ENCODE measurements at places on chromosomes 6 and 20. TPM values are rescaled to one million over a fixed set of nuclear protein-coding genes. Genes with fewer than 3 reads are reported as not detected.

The OR2W1 gene
- polyA plus RNA-seq = not detected

- no peak for DNase-seq
Observed at GRCh38 chr20:24116611-24117010, 128.0 kb upstream of the GGTLC1 start.

The CCM2L gene
- polyA plus RNA-seq = 5.4 TPM

The NKAIN4 gene
- polyA plus RNA-seq = 29.5 TPM

The NUP43 gene
- 23.8 TPM for polyA plus RNA-seq

The CLVS2 gene
- 0.34 TPM for polyA plus RNA-seq

- DNase-seq = no peak
Observed at GRCh38 chr20:62219992-62220665, at the start of gene HRH3. Gene HRH3 (minus strand): TSS chr20:62220278. CDS start chr20:62219970, 308 bp downstream.

- DNase-seq = no peak
Observed at GRCh38 chr20:59411170-59411569, 110.8 kb downstream of the EDN3 start.

The LPA gene
- polyA plus RNA-seq = not detected

The KIAA1755 gene
- 8.1 TPM for polyA plus RNA-seq

GRCh38 chr6:168270274-168271172 lies 49.1 kb downstream of the DACT2 start:
- DNase-seq = no peak

GRCh38 chr20:59086923-59087322 lies 44.3 kb upstream of the PRELID3B start:
- DNase-seq = no peak

- no peak for DNase-seq
Observed at GRCh38 chr6:104705916-104706442, 153.7 kb downstream of the HACE1 start.

Data from forelimb muscle (tissue), 1 donor.